ENCODE measurements at places on chromosomes 5 and 9.

- DNase-seq = no peak
These were observed 99.9 kb upstream of the NFIB start for GRCh38 chr9:14413812-14414211.

- DNase-seq = no peak
These were observed 172.7 kb upstream of the MEF2C start for GRCh38 chr5:89055695-89056085.

DNA sequence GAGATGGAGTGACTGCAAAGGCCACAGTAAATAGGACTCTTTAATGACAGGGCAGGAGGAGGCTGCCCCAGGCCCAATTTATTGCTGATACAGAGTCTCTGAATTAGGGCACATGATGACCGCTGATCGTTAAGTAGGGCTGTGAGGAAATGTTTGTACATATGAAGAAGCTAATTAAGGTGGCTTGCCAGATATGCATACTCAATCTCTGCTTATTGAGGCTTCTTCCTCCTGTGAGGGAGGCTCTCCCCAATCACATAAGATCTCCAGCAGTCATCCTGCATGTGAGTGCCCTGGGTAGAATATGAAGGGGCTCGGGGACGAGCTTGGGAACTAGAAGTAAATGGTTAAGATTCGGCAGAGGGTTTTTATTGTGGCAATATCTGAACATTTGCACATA, 8.2 kb upstream of the CD180 start:
- DNase-seq = no peak

DNA sequence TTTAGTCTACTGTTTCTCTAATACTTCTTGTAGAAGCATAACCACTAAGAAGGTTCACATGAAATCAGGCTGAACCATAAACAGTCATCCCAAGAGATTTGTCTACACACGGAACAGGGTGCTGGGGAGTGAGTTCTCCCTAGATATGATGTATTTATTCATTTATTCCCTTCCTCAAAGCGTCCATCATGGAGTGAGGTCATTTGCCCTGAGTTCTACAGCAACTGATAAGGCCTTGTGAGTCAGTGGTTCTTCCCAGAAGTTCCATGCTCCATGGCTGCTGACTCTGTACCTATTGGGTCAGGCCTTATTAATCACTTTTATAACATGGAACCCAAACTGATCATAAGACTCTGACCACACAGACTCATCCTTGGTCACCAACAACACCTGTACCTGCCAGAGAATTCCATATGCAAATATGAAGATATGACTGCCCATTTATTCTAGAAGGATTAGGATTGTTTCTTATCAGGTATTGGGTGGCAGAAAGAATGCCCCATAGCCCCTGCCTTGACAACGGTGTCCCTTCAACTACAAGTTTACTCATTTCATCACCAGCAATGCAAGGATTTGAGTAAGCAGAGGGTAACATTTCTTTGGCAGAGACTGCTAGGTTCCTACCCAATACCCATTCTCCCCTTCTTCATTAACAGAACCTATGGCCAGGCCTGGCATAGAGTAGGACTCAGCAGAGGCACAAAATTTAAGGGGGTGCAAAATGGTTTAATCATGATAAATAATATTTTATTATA, 118.1 kb downstream of the LHFPL2 start:
- DNase-seq = peak; percentile 92

GRCh38 chr5:128163991-128164390, 80.4 kb downstream of the SLC12A2 start:
- DNase-seq = peak; percentile 53

All from epithelial cell of prostate (primary cell).